ENCODE measurements at places on chromosomes 16 and 17.
A peak's percentile ranks its signal among the peaks of the same experiment; 100 is the strongest.

DNA sequence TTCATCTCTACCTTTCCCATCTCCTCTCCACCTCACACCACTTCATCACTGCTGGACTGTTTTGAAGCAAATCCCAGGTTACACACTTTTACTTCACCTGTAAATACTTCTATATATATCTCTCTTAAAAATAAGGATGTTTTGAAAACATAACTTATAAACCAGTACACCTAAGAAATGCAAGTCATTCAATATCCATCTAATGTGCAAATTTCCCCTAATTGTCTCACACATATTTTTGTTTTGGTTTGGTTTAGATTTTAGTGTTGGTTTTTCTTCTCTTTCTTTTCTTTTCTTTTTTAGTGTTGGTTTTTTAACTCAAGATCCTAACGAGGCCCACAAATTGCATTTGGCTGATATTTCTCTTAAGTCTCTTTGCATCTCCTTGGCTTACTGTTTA, 17.9 kb upstream of the ZNF19 start:
- no peak for DNase-seq

DNA sequence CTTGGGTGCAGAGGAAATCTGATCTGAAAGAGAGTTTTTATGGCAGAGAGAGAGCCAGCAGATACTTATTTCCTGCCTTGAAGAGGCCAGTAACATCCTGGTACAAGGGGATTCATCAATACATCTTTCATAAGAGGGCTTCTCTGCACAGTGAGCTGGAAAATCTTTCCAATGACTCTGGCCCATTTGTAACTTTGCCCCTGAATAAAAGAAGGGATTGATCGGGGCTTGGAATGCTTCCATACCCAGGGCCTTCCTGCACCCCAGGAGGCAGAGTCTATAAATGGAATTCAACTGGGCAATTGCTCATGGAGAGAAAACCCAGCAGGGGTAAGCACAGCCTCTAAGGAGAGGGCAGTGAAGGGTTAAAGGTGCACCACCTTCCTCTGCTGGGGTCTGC, 163.3 kb downstream of the XYLT1 start:
- no peak for DNase-seq

GRCh38 chr17:17873450-17873991, 36.7 kb upstream of the SREBF1 start:
- no peak for DNase-seq

DNA sequence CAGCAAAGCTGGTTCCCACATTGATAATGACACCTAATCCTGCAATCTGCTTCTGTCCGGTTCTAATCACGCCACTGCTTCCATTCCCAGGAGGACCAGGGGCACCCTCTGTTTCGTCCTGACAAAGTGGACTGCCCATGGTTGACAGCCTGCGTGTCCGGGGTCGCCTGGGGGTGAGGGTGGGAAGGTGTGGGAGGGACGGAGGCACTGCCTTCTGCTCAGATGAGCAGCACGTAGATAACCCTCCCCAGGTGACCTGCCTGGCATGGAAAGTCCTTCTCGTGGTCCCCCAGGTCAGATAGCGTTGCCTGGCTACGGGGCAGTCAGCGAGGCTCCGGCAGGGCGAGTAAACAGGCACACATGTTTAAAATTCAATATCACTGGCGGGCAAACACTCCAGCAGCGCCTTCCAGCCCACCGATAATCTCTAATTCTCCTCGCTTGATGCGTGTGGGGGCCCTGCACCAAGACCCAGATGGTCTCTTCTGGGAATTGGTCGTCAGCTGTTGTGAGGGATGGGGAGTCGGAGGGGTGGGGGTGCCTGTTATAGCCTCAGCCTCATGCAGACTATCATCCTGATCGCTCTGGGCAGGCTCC, 132.2 kb downstream of the RAP1GAP2 start:
- peak; percentile 26 for DNase-seq

GRCh38 chr17:29068818-29069217, 25.9 kb downstream of the PIPOX start:
- DNase-seq: no peak

DNA sequence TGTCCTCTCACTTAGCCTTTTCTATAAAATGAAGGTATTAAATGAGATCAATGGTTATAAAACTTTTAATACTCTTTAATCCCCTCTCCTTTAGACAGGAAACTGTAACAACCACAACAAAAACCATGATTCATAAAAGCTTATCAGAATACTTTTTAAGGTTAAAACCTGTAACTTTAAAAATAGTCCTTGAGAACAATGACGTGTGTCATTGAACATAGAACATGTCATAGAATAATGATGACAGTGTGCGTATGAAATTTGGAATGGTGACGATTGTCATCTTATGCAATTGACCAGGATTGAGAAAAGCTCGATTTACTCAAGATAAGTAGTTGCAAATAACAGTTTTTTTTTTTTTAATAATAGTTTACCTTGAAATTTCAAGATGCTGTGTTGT, 94.1 kb downstream of the PLCG2 start:
- DNase-seq: no peak

GRCh38 chr17:82893779-82894178, 54.0 kb upstream of the ZNF750 start:
- DNase-seq: no peak

DNA sequence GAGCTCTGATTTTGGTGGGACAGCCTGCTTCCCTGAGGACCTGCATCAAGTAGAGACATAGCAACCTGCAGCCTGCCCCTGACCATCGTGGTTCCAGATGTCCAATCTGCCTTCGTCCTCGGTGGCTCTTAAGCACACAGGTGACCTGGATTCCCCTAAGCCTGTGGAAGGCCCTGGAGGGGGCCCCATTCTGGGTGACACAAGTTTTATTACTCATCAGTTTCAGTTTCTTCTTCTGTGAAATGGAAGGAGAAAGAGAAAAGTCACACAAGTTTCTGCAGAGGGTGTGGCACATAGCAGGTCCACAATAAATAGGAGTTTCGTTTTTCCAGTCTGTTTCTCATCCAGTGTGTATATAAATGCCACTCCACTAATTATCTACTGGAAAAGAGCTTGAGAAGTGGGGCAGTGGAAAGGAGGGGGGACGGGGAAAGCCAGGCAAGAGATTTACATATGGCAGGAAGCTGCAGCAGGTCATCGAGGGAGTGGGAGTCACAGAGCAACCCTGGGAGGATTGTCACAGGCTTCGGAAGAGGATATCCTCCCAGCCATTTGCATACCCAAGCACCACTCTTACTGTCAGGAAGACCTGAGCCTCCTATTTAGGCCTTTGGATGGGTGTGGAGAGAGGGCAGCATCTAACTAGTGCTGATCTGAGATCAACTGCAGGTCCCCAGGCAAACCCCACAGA, 10.0 kb upstream of the NOS2 start:
- DNase-seq: peak; percentile 54

GRCh38 chr17:37742762-37743611, 1.9 kb downstream of the HNF1B start:
- DNase-seq: peak; percentile 64

- peak; percentile 99 for DNase-seq
Measured at GRCh38 chr16:75622761-75623605, at the start of gene ADAT1. TSS of gene ADAT1 (minus strand) at chr16:75623281. CDS start at chr16:75620799, 2,482 bp downstream.

- DNase-seq: no peak
Measured at GRCh38 chr16:72256398-72257066, 84.6 kb upstream of the PMFBP1 start.

DNA sequence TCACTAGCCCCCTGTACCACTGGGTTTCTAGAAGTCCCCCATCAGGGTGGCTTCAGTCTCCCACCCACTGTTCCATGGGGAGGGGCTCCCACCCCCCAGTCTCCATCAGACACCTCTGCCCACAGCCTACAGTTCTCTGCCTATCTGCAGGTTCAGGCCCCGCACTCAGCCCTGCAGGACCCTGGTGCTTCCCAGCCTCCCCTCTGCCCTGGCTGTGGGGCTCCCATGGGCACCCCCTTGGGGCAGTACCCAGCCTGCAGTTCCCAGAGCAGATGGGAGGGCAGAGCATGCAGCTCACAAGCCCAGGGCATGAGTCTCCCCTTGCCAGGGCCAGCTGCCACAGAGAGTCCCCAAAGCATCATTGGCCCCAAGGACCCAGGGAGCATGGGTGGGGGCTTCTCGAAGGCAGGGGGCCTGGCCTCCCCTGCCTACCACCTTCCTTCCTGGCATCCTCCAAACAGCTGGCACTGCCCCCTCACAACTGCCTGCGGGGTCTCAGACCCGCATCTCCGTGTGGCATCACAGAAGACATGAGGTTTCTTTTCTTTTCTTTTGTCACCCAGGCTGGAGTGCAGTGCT, 2.8 kb upstream of the MRPL28 start:
- no peak for DNase-seq

- DNase-seq: peak; percentile 85
Measured at GRCh38 chr17:51435641-51436091, 175.3 kb downstream of the UTP18 start.

- DNase-seq: no peak
Measured at GRCh38 chr17:64455993-64456885, 7.3 kb downstream of the MILR1 start.

GRCh38 chr17:74857191-74857590, 2.5 kb downstream of the GRIN2C start:
- DNase-seq: no peak

DNA sequence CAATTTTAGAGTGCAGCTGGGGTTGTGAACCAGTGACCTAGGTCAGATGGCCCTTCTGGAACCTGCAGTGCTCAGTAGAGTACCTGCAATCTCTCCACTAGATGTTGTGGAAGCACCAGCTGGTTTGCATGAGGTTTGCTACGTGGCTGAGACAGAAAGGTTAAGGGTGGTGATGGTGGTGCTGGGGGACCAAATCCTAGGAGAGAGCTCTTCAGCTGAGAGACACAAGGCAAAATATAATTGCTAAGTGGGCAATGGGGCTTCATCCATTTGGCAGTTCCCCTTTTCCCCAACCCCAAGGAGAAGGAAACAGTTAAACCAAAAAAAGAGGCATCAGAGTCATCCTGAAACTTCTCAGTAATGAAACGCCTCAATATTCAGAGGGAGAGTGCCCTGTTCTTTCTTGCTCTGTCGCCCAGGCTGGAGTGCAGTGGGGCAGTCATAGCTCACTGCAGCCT, 13.9 kb downstream of the ITPRIPL2 start:
- no peak for DNase-seq

DNA sequence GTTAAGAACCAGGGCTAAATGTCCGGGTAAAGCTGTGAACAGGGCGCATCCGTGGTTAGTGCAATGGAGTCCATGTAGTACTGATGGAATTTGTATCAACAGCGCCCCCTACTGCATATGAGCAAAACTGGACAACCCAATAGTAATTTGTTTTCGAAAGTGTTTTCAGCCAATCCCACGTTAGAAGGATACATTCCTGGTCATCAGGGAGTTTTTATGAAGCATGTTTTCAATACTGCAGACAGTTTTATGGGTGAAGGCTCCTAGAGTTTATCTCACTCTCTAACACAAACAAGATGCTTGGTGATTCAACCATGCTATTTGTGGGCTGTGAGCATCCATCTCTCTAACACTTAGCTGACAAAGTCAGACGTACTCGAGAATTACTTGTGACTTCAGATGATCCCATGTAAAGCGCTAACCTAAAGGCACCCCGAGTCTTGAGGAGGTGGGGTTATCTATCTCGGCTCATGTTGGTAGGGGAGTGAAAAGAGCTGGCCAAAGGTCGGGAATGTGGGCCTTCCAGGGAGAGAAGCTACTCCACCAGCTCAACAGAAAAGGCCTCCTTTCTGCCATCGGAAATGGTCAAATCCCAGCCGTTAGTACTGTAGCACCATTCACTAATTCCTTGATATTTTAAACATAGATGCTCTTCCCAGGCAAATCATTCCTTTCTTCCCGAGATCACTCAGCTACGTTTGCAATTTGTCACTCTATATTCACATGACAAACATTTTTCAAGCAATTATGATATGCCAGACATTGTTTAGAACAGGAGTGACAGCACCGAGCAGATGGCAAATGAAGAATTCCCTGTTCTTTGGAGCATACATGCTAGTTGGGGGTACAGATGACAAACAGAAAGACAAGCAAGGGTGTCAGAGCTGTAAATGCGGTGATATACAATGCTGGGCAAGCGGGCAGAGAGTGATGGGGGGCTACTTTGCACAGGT, 46.9 kb upstream of the HNF1B start:
- peak; percentile 46 for DNase-seq

DNA sequence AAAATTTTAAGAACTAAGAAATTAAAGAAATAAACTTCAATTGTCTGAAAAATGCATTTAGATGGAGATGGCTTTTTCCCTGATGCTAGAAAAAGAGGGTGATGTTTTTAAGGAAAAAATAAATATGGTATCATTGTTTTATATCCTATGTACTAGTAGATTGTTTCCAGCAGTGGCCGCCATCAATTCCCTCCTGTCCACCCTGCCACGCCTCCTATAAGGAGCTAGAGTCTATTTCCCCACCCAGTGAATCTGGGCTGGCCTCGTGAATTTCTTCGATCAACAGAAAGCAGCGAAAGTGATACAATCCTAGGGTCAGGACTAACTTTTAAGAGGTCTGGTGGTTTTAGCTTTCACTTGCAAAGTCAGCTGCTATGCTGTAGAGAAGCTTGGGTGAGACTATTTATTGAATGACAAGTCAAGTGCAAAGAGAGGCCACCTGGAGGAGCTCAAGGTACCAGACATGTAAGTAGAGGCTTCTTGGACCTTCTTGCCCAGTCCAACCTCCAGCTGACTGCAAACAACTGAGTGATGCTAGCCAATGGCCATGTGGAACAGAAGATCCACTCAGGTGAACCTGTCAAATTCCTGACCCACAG, 80.9 kb upstream of the MTMR4 start:
- DNase-seq: no peak

DNA sequence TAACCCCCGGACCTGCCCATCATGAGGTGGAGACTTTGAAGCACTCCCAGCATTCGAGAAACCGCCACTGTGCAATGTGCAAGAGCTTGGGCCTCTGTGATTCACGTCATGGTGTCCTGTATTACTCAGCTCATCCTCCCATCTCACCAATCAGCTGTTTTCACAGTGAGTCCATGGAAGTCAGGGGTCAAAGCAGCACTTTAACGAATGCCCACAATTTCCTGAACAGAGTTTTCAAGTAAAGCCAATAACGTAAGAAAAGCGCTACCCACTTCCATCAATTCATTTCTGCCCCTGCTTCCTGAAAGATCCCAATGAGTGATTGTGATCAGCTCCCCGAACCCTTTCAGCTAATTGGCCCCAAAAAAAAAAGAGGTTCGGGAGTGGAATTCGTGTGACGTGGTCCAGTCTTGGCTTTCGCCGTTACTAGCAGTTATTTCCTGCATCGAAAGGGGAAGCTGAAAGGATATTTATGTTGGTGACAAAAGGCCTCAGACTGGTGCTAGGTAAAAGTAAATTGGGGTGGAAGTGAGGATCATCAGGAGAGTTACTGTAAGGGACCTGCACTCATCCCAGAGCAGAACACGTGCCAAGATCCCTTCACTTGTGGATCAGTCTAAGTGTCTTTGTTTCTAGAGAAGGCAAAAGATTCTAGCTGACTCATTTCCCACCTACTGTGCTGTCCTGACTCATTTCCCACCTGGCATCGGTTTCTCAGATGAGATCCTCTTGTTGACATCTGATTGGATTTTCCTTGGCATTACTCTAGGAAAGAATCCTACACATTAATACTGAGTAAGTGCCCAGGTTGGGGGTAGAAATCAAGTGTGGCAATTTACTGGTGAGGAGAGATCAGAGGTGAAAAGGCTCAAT, 136.7 kb upstream of the NUDT7 start:
- no peak for DNase-seq

GRCh38 chr17:65550075-65550662, 11.3 kb downstream of the AXIN2 start:
- DNase-seq: no peak

Measured in H9 (cell line).